CD4-positive, alpha-beta T cell treated with Interleukin-2 at 100 ng/mL for 4 hours (primary cell): ENCODE measurements at places on chromosomes 3 and 15.

- peak; percentile 7 for DNase-seq
Measured at GRCh38 chr3:96813134-96813819, 1.1 kb upstream of the EPHA6 start.

DNA sequence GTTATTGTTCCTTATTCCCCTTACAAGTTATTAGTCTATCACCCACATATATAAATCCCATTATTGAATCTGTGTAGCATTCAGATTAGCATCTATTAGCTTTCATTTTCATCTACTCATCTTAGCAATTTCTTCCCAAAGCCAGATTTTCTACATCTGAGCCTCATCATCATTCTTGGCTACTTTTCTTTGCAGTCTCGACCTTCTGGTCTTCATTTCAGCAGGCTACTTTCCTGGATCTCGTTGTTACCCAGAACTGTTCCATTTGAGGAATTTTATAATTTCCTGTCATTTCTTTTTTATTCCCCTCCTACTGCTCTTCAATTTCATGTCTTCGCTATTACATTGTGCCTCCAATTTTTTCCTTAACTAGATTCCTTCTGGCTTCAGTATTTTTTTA is 51.8 kb downstream of the SPRED1 start:
- no peak for DNase-seq

- DNase-seq: no peak
Measured at GRCh38 chr15:29569533-29570092, 252.7 kb downstream of the TJP1 start.

DNA sequence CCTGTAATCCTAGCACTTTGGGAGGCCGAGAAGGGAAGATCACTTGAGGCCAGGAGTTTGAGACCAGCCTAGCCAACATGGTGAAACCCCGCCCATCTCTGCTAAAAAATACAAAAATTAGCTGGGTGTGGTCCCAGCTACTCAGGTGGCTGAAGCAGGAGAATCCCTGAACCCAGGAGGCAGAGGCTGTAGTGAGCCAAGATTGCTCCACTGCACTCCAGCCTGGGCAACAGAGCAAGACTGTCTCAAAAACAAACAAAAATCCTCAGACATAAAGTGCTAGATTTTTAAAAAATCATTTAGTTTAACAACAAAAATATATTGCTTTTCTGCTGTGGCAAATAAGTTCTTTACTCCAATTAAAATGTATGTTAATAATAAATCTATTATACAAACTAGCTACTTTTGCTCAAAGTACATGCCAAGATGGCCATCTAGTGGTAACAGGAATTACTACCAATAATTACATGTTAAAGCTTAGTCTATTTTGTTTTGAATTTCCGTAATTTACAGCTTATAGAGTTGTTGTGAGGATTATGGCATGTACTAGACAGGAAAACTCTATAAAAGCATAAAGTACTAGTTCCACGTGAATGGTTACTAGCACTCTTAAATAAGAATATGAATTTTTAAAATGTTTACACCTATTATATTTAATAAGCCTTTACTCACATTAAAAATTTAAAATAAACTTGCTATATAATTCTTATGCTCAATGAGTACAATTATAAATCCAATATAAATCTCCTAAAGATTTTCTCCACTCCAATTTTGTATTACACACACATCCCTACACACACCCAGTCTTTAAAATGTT is 39.0 kb downstream of the GABPB1 start:
- DNase-seq: peak; percentile 62

DNA sequence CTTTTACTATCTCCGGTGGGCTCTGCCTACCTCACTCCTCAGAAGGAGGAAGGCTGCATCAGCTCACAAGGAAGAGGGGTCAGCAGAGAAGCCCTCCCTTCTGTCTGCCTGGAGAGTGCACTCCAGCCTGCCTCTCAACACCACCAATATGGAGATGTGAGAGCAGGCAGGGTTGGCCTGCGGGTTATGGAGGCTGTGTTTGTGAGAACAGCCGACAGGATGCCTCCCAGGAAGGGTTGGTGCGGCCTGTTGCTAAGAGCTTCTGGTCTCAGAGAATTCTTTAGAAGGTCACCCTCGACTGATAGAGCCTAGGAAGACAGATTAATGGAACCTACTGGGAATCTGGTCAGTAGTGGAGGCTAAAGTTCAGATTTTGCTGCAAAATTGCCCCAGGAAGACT is 326.1 kb downstream of the NTRK3 start:
- DNase-seq: no peak

DNA sequence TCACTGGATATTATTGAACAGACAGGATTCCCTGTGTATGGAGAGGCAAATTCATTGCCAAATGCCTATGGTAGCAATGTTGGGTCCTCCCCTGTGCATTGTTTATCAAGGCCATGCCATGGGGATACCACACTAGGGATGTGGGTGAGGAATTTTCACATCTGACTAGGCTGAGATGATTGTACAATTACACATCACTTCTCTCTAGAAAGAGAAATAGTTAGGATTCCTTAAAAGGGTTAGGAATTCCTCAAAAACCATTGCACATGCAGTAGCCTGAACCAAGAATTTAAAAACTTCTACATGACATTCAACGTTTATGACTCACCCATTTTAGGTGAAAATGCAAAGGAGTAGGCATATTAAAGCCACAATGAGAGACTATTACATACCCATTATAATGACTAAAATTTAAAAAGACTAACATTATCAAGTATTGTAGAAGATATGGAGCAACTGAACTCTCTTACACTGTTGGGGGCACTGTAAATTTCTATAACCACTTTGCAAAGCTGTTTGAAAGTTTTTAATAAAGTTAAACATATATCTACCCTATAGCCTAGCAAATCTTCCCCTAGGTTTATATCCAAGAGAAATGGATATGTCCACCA is 175.9 kb downstream of the THRB start:
- DNase-seq: no peak
